ENCODE measurements at places on chromosomes 4 and X.

DNA sequence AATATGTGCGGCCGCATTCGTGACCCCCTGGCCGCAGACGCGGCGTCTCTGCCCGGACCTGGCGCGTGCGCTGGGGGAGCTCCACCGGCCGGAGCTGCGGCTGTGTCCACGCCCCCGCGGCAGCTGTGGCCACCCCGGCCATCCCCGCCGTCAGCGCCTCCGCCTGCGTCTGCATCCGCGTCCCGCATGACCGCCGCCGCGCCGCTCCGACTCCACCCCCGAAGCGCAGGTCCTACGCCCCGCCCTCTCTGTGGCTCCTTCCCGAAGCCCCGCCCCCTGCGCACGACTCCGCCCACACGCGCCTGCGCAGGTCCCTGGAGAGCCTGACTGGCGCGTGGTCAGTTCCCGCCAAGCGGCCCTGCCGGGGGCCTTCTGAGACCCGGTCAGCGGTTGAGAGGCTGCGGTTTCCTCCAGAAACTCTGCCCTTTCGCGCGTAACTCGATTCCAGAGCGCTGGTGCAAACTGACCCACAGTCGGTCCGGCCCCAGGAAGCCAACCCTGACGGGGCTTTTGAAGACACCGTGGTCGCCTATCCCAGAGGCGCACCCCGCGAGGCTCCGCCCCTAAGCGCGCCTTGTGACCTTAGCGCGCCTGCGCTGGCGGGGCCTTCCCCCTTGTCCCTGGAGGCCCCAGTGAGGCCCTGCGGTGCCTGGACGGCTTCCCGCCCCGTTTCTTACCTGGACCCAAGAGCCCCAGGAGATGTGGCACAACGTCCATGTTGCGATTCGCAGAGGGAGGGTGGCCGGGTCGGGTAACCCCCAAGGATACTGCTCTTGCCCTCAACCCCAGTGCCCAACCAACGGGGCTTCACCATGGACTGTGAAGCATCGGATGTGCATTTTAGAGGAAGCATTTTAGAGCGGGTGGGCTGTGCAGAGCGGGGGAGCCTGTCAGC is at the start of gene LAGE3:
Gene LAGE3, minus strand, starts transcription at position 554 of the 895 bp plus-strand sequence. Its CDS starts 366 bp downstream, at position 188.
- DNase-seq, result peak; percentile 82

DNA sequence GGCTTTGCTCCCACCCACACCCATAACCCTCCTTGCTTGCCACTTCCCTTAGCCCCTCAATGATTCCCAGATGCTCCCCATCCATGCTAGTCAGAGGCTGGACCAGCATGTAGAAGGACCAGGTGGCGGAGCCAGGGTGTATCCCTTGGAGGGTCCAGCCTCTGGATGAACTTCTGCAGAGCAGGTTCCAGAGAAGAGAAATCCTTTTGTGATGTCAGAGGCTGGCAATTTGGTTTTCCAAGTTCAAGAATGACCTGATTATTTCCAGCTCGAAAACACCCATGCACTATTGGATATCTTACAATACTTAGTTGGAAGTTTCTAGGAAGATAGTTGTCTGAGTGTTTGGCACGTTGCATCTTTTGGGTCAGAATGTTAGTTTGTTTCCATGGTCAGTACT is 168.3 kb upstream of the RPS6KA3 start:
- no peak for DNase-seq

- DNase-seq, result no peak
These were observed 57.3 kb downstream of the PABPC4L start for GRCh38 chr4:134144337-134144736.

DNA sequence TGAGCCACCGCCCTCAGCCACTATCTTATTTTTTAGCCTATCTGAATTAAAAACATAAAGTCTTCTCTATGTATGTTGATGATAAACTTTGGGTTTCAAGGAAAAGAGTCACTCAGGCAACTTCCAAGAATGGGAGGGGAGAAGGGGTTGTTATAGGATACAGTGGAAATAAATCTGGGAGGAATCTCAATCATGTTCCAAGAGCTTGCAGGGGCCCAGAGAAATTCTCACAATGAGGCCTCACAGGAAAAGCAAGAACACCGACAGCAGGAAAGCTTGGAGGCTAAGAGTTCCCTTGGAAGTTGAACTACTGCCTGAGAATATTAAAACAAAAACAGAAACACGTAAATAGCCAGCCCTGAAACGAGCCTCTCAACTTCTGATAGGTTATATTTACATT is 384.6 kb upstream of the IGFBP7 start:
- no peak for DNase-seq

DNA sequence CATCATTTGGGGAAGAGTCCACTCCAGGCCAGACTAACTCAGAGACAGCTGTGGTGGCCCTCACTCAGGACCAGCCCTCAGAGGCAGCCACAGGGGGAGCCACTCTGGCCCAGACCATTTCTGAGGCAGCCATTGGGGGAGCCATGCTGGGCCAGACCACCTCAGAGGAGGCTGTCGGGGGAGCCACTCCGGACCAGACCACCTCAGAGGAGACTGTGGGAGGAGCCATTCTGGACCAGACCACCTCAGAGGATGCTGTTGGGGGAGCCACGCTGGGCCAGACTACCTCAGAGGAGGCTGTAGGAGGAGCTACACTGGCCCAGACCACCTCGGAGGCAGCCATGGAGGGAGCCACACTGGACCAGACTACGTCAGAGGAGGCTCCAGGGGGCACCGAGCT is 3.3 kb upstream of the ERAS start:
- no peak for DNase-seq

- no peak for DNase-seq
These were observed 11.2 kb downstream of the RIPPLY1 start for GRCh38 chrX:106891762-106892460.

DNA sequence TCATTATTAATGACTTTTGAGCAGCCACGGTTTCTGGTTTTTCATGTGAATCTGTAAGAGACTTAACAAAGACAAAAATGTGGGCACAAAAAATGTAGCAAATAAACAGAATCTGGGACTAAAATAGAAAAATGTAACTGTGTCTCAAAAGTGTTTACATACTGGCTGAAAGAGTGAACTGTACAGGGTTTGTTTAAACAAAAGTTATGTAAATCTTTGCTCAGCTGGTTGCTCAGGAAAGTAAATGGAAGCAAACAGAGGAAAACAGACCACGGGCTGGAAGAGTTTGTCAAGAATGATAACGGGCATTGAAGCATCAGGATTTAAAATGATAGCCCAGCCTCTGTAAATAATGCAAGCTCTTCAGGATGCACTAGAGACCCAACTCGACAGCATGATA is 921.8 kb upstream of the FTHL17 start:
- no peak for DNase-seq

GRCh38 chr4:76523593-76523992 is 88.6 kb downstream of the SHROOM3 start:
- no peak for DNase-seq

GRCh38 chr4:92864096-92864495 is 560.3 kb downstream of the GRID2 start:
- no peak for DNase-seq

- no peak for DNase-seq
These were observed 212.9 kb downstream of the CBR4 start for GRCh38 chr4:168797194-168797593.

GRCh38 chr4:76950052-76950955 is 752 bp downstream of the SEPTIN11 start:
- peak; percentile 29 for DNase-seq

DNA sequence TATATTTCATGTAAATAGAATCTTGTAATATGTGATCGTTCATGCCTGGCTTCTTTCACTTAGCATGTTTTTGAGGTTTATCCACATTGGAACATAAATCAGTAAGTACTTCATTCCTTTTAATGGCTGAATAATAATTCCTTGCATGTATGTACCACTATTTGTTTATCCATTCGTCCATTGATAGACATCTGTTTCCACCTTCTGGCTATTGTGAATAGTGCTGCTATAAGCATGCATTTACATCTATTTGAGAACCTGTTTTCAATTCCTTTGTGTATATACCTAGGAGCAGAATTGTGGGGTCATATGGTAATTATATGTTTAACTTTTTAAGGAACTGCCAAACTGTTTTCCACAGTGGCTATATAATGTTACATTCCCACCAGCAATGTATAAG is 356.7 kb upstream of the DIPK2B start:
- no peak for DNase-seq

- no peak for DNase-seq
These were observed at the start of gene GK for GRCh38 chrX:30653415-30654131. GK (plus strand) TSS chrX:30653423; CDS start chrX:30653538, 115 bp downstream.
